ENCODE measurements at places on chromosomes 3 and 15.

DNA sequence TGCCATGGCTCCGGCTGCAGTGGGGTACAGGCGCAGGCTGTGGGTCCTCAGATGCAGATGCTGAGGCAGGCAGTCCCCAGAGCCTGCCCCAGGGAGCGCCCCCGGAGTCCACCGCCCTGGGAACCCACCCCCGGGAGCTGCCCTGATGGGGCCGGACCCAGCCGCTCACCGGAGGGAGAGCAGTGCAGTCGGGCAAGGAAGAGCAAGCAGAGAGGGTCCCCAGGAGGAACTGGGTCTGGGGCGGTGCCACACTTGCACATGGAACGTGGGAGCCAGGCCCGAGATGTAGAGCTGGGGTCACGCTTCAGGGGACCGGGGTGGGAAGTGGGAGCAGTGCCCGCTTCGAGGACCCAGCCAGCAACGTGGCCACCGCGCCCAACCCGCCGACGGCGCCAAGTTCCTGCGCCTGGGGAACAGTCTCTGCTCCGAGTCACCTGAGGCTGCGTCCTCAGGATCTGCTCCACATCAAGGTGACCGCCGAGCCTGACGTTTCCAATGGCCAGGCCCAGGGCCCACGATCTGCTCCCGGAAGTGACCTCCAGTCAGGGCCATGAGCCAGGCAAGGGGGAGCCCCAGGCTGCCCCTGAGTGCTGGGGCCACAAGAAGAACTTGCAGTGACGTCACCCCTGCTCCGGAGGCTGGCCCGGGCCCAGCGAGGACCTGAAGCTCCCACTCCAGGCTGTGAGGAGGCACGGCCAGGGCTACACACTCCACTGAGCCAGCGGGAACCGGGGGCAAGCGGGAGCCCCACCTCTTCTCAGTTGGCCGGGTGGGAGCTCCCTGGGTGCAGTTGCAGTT lies 27.0 kb upstream of the TFG start:
- no peak for DNase-seq

- no peak for DNase-seq
Measured at GRCh38 chr3:152278756-152279427, 10.2 kb downstream of the MBNL1 start.

DNA sequence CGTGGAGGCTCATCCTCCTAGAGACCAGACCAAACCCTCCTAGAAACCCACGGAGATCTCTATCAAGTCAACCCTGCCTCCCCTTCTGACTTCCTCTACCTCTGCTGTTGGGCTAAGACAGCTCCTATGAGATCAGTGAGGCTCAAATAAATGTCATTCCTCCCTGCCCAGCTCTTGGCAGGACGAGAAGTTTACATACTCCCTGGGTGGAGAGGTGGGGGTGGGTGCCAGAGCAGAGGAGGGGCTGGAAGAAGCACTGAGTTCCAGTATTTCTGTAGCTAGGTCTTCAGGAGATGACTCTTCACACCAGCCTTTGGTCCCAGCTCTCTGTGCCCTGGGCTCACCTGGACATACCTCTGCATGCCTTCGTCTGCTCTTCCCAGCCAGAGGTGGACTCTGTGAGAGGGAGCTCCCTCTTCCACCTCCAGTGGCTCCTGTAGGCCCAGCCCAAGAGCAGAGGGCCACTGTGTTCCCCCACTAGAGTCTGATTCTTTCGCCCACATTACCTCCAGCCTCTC lies 42.4 kb upstream of the TLE3 start:
- no peak for DNase-seq

DNA sequence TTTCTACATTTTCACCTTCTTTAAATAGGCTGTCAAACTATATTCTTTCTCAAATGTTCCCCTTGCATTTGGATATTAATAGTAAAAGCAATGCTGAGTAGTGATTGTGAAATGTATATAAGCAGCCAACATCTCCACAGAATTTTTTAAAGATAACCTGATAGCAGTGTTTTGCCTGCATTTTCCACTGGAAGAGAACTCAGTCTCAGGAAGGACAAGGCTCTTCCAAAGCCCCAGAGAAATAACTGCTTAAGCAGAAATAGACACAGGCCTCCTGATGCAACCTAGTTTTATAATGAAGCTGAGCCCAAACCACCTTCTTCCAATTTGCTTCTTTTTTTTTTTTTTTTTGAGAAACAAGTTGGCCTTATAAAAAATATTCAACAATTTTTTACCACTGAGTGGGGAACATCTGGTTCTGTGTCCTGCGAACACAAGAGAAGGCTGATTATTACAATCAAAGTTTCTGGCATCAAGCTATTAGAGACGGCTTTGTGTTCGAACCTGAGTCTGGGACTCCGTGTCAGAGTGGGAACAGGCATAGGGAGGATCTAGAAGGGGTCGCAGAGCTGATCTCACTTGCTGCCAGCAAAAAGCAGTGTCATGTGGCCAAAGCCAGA lies 332.5 kb upstream of the TBL1XR1 start:
- DNase-seq: no peak

DNA sequence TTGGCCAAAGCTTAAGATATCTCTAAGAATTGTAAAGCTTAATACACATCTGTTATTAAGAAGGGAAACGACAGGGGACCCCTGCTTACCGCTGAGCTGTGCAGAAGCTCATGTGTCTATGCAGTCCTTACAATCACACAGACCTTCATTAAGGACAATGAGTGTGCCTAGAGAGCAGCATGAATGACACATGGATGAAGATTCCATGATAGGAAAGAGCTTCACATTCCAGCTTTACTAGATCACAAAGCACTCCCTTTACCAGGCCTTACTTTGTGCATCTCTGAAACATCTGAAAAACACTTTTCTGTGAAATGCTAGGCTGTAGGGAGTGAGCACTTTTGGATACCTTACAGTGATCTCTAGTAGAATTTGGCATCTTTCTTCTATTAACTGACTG lies 32.0 kb downstream of the RNF168 start:
- no peak for DNase-seq

GRCh38 chr3:120129051-120129450 lies 34.8 kb upstream of the GSK3B start:
- DNase-seq: no peak

DNA sequence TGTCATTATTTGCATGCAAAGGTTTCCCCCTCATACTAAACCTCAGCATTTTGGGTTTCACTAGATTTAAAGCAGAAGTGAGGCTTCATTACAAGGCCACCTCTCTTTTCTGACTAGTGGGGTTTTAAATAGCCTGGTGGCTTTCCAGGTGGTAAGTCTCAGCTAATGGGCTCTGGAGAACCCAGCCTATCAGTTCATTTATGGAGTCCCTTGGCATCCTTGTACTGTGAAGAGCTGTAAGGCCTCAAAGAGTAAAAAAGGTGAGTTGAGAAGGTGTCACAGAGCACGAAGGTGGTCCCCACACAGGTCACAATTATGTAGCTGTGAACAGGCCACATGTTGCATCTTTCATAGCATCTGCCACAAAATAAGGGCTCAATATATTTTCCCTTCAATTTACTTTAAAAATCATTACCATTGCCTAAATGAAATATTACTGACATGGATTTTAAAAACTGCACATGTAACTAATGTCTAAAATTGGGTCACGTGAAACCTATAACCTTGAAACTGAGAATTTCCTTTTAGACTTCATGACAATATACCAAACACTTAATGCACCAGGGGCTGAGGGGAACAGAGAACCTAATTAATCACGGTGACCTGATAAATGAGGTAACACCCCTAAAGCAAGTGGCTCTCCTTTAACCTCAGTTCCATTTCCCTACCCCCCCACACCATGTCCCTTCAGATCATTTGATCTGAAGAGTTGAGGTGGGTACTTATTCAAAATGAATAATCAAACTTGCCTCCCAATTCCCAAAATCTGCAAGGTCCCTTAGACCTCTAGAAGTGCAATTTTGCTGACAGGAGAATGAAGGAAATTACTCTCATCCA lies 1.3 kb downstream of the NGLY1 start:
- DNase-seq: no peak

GRCh38 chr3:48436855-48437254 lies 3.1 kb downstream of the CCDC51 start:
- no peak for DNase-seq

DNA sequence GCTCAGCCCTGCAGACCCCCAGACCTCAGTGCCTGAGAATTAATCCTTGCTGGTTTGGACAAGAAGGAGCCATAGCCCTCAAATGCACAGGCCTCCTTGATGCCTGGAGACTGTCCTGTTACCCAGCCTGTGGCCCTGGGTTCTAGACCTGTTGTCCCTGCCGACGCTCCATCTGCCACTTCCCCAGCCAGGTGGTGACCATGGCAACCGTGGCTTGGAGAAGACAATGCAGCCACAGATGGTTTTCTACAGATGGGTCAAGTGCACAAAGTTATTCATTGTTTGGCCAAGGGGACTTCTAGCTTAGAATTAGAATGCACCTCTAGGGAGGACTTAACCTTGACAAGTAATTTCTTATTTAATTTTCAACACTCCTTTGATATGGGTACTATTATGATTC lies 297.1 kb downstream of the UACA start:
- DNase-seq: no peak

DNA sequence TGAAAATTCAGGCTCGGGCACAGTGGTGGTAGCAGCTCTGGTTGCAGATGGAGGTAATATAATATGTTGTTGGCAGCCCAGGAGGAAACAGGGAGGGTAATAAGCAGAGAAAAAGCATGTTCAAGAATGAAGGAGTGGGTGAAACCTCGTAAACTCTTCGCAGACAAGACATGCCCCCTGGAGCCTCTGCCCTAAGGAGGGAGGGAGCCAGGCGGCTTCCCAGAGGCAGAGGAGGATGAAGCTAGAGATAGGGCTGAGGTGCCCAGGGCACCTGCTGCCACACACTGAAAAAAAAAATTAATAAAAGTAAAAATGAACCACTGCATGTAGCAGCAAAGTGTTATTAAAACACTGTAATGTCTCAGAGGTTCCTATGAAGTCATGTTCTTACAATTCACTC lies 137.3 kb downstream of the FOXP1 start:
- DNase-seq: no peak

DNA sequence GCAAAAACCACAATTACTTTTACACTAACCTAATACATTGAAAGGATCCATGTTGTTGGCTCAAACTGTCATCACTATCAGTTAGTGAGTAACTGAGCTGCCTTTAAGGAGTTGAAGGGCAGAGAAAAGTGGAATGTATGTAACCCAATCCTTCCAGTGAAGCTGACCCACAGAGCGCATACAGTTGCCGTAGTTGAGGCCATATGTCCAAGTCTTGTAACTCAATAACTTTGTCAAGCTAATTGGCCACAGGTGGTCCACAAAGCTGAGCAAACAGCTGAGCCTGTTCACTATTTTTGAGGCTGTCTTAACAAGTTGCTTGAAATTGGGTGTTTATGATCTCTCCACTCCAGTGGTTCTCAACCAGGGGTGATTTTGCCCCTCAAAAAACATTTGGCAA lies 169.0 kb upstream of the SLC24A5 start:
- no peak for DNase-seq

GRCh38 chr15:99635794-99636193 lies 70.0 kb downstream of the MEF2A start:
- no peak for DNase-seq

DNA sequence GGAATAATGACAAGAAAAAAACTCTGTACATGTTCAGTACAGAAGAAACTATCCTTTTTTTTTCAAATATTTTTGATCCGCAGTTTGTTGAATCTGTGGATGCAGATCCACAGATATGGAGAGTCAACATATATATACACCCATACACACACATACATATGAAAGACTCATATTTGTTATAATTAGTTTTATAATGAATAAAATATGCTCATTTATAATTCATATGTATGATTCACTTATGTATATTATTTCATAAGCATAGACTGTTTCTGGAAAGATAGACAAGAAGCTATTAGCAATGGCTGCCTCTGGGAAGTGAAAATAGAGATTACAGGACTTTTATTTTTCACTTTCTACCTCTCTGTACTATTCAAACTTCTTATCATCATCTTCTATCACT lies 9.8 kb downstream of the DZIP1L start:
- no peak for DNase-seq

DNA sequence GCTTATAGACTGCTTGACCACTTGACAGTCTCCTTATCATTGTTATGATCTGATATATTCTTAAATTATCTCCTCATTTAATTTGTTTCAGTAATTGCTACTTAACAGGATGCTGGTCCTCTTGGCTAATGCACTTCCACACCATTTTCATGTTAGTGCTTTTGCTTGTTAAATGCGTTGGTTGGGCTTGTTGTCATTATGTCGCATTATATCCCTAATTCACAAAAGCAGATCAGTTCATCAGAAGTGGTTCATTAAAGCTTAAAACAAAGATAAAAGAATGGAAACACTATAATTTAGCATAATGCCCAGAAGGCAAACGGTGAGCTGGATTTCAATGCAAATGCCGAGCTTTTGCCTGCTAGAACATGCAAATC lies 17.1 kb upstream of the EHHADH start:
- no peak for DNase-seq

- no peak for DNase-seq
Measured at GRCh38 chr3:52232279-52233107, 6.5 kb downstream of the TWF2 start.

GRCh38 chr15:63160638-63161037 lies 3.4 kb upstream of the RPS27L start:
- no peak for DNase-seq

DNA sequence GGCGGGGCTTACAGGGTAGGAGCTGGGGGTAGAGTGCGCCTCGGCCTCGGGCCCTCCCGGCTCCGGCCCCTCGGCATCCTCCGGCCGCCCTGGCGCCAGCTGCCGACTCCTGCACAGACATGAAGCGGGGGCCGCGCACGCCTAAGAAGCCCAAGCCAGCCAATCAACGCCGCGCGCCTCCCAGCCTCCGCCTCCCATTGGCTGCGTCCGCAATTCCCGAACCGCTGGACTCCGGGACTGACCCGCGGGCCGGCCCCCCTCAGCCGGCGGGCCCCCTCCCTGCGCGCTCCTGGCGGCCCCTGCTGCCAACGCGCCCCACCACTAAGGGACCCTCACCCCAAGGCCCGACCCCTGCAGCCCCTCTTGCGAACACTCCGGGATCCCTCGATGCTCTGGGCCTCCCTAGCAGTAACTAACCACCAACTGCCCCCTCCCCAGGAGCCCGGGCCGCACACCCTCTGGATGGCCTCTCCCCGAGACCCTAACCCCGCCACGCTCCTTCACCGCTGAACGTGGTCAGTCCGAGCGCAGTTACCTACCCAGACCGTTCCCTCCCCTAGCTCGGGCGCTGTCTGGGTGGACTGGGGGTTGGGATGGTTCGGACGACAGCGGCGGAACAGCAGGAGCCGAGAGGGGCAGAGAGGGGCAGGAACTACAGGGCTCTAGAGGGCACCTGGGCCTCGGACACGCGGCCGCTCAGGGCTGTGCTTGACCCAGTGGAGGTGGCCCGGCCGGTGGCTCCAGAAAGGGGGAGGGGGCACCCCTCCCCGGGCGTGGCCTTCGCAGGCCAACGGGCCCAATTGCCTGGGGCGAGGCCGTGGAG lies 5.0 kb downstream of the GATA2 start:
- DNase-seq: peak; percentile 61

GRCh38 chr15:60766391-60767128 lies 287.6 kb upstream of the ICE2 start:
- no peak for DNase-seq
